ENCODE measurements at places on chromosomes 13 and 19.
A peak's percentile ranks its signal among the peaks of the same experiment; 100 is the strongest.

DNA sequence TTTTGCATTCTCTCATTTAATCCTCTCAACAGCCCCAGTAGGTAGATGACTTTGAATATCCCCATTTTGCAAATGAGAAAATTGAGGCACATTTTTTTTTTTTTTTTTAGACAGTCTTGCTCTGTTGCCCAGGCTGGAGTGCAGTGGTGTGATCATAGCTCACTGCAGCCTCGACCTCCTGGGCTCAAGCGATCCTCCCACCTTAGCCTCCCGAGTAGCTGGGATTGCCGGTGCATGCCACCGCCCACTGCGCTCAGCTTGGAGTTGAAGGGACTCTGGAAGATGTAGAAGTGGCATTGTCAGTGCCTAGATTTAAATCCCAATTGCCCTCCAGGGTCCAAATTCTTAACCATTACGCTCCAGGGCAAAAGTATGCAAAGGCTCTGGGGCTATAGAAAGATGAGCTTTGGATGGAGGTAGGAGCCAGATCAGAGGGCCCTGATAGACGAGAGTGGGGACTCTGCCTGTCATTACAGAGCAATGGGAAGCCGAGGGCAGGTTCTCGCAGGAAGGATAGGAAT, 813 bp upstream of the MCOLN1 start:
- no peak for DNase-seq

GRCh38 chr19:8488365-8488764, 14.1 kb downstream of the PRAM1 start:
- DNase-seq: no peak

DNA sequence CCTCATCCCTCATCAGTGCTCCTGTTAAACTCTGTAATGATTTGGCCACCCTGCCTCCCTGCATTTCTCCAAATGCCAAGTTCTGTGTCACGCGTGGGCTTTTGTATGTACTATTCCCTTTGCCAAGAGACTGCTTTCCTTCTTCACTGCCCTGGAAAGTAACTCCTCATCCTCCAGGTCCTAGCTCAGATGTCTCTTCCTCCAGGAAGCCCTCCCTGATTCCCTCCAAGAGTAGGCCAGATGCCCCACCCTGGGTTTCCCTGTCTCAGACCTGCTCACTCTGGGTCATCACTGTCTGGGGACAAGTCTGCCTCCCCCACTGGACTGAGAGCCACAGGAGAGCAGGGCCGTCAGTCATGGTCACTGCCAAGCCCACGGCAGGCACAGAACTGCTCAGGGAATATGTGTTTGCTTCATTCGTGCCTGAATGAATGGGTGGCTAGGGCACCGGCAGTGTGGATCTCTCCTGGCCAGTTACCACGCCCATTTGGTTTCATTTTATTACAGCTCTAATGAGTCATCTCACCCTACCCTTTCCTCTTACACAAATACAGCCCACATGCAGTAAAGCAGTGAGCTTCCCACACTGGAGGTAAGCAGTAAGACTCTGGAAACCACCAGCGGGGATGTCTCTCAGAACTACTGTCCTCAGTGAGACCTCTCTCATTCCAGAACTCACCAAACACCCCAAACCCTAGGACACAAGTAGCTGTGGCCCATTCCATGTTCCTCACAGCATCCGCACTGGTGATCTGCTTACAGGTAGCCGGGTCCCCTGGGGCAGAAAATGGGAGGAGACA, 12.1 kb upstream of the GPR4 start:
- DNase-seq: no peak

GRCh38 chr19:16216744-16217670, 19.3 kb downstream of the AP1M1 start:
- DNase-seq: no peak

DNA sequence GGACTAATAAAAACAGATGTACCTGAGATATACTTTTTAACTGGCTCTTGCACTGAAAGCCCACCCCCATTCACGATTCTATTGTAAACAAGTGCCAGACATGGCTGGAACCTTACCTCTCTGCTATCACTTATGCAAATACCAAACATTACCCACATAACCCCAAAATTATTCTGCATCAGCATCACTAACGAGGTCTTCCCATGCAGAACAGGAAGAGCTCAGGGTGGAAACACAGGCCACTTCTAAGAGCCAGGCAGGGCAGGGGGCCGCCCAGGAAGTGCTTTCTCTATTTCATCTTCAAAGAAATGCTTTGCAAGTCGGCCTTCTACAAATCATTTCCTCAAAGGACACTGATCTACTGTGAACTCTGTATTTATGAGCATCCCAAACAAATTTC, 7.3 kb downstream of the IRS2 start:
- DNase-seq: no peak

GRCh38 chr19:50195224-50195623, 8.2 kb upstream of the MYH14 start:
- DNase-seq: no peak

DNA sequence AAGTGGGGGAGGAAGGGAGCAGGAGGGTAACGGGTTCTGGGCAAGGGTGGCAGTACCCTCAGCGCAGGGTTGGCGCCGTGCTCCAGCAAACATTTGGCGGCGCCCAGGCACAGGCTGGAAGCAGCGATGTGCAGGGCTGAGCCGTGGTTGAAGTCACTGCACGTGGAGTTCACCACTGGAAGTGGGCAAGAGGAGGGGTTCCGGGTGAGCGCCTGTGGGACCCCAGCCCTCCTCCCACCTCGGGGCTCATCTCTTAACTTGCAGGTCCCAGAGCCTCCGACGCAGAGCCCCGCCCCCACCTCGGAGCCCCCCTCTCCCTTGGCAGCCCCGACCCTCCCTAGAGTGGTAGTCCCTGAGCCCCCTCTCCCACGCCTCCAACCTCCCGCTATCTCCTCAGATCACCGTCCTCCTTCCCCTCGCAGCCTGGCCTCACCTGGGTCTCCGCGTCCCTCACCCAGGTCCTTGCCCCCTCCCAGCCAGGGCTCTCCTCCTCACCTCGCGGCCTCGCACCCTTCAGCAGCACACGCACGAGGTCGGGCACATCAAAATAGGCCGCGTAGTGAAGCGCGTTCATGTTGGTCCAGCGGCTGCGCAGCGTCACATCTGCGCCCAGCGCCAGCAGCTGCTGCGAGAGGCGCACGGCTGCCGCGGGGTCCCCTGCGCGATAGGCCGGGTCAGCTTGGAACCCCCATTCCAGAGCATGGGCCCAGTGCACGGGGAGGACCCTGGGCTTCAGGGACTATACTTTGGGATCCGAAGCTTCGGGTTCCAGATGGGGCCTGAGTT, 6.4 kb downstream of the CLIP3 start:
- no peak for DNase-seq

DNA sequence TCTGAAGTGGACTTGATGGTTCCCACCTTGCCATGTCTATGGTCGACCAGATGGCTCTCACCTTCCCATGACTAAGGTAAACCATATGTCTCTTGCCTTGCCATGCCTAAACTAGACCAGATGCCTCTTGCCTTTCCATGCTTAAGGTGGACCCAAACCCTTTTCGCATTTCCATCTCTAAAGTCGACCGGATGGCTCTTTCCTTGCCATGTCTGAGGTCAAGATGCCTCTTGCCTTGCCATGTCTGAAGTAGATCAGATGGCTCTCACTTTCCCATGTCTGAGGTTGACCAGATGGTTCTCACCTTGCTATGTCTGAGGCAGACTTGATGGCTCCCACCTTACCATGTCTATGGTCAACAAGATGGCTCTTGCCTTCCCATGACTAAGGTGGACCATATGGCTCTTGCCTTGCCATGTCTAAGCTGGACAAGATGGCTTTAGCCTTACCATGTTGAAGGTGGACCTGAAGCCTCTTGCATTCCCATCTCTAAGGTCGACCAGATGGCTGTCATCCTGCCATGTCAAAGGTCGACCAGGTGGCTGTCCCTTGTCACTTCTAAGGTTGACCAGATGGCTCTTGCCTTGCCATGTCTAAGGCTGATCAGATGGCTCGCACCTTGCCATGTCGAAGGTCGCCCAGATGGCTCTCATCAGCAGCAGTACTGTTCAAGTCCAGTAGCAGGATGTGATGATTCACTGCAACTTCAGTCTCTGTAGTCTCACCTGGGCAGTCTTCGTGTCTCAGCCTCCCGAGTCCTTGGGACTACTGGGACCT, 1439.4 kb downstream of the UQCRFS1 start:
- DNase-seq: no peak

DNA sequence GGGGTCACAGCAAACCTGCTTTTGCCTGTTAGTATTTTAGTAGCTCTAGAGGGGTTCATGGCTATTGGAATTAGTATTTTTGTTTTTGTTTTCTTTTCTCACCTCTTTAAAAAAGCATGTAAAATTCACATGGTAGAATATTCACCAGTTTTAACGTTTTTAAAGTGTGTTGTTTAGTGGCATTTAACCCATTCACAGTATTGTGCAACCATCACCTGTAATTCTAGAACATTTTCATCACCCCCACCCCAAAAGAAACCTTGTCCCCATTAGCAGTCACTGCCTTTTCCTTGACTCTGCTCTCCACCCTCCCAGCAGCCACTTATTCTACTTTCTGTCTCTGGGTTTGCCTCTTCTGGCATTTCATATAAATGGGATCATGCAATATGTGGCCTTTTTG, 39.8 kb downstream of the GATAD2A start:
- no peak for DNase-seq

DNA sequence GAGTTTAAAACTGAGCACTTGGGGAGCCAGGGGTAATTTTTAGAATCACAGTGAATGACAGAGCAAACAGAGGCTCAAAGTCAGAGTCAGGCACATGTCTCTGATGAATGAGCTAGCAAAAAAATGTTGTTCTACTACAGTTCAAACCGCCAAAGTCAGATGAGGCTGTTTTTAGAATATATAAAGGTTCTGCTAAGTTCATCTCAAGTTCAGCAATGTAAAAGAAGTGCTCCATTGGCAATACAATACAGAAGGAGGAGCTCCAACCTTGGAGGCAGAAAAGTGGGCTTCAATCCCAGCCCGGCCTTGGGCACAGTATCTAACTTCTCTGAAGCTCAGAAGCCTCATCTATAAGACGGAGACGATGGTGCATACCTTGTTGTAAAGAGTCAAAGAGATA, 70.1 kb upstream of the IPO5 start:
- no peak for DNase-seq

- no peak for DNase-seq
Observed at GRCh38 chr13:45678282-45678681, 23.8 kb upstream of the CBY2 start.

- peak; percentile 54 for DNase-seq
Observed at GRCh38 chr13:79901336-79901735, 420.4 kb downstream of the NDFIP2 start.

- DNase-seq: no peak
Observed at GRCh38 chr13:67204764-67205163, 25.4 kb downstream of the PCDH9 start.

GRCh38 chr19:45215391-45216191, 29.6 kb downstream of the EXOC3L2 start:
- DNase-seq: no peak

- no peak for DNase-seq
Observed at GRCh38 chr13:28655561-28655960, 3.4 kb upstream of the POMP start.

DNA sequence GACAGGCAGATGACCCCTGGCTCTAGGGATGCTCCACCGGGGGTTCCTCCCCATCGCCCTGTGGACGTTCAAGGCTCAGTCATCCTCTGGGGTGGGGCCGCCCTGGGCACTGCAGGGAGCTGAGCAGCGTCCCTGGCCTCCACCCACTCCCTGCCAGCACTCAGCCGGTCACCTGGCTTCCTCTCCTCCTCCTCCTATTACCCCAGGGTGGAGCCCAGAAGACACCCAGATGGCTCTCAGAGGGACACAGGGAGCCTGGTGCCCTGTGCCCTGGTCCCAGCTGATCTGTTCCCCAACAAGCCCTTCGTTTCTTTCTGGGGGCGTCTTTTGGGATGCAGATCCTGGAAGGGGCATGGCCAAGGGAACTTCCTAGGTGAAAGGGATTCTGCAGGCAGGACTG, 3.7 kb upstream of the MKNK2 start:
- no peak for DNase-seq

- no peak for DNase-seq
Observed at GRCh38 chr13:44191504-44192171, 182.0 kb upstream of the SERP2 start.

DNA sequence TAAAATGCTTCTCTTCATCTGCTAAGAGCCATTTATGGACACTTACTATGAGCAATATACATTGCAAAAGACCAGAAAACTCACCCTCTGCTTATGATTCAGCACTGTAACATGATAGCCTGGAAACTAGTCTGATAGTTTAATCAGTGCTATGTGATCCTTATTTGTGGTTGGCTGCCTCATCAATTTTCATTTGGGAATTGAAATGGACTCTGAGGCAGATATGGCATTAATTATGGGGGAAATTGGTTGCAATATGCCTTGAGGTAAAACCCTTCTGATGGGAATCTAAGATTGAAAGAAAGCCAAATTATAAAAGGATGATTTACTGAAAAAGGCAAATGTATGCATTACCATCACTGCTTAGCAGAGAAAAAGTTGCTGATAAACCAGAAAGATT, 33.5 kb downstream of the FAM216B start:
- DNase-seq: no peak

DNA sequence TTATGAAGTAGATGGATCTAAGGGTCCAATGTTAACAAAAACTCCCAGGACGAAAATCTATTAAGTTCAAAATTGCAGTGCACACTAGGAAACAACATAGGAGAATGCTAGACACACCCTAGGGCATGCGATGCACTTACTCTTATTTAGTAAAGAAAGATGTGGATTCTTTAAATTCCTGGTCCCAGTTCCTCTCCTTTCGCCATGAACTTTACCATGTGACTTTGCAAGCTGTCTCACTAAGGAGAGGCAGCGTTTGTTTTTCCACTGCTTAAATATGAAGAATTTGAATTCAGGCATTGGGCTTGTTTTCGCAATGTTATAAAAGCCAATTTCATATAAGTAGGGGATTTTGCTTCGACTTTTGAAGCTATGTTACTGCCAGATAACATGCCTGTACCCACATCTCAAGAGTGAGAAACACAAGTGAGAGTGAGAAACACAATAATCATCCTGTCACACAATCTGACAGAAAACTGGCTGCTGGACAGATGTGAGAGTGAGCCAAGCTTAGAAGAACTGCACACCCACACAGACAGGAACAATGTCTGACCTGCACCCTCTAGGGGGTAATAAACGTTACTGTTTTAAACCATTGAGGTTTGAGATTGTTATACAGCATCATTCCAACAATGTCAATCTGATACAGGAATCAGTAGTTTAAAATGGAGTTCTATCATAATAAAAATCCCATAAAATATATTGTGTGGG, 1308.4 kb downstream of the SLITRK5 start:
- DNase-seq: no peak

DNA sequence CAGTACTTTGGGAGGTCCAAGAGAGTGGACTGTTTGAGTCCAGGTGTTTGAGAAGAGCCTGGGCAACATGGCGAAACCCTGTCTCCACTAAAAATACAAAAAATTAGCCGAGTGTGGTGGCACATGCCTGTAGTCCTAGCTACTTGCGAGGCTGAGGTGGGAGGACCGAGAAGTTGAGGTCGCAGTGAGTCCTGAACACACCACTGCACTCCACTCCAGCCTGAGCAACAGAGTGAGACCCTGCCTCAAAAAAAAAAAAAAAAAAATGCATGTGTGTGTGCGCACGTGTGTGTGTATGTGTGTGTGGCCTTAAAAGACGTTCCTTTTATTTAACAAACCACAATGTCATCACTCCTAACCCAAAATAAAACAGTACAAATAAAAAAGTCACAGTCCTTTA, 62.6 kb downstream of the MAP4K1 start:
- no peak for DNase-seq

GRCh38 chr13:23842406-23842805, 46.8 kb downstream of the MIPEP start:
- peak; percentile 36 for DNase-seq
